Fibroblast of lung (primary cell): ENCODE measurements at places on chromosomes 13 and 19. TPM values are rescaled to one million over a fixed set of nuclear protein-coding genes. Genes with fewer than 3 reads are reported as not detected.

Gene ZNF471
- 4.4 and 9.2 TPM in 2 replicates for total RNA-seq

Gene PCDH17
- under 0.01 and 0.17 TPM in 2 replicates for total RNA-seq

Gene CYP4F22
- not detected in 2 replicates for total RNA-seq

Gene SWSAP1
- 0.50 and 0.51 TPM in 2 replicates for total RNA-seq

Gene ZNF726
- 0.51 and 3.5 TPM in 2 replicates for total RNA-seq

Gene LGI4
- 0.17 and 0.26 TPM in 2 replicates for total RNA-seq

Gene PPFIA3
- 0.77 and 1.3 TPM in 2 replicates for total RNA-seq

Gene GPR18
- not detected in 2 replicates for total RNA-seq

Gene TMEM150B
- total RNA-seq, result not detected in 2 replicates

- DNase-seq, result no peak
Measured at GRCh38 chr13:60969656-60970055, 446.0 kb downstream of the PCDH20 start.

DNA sequence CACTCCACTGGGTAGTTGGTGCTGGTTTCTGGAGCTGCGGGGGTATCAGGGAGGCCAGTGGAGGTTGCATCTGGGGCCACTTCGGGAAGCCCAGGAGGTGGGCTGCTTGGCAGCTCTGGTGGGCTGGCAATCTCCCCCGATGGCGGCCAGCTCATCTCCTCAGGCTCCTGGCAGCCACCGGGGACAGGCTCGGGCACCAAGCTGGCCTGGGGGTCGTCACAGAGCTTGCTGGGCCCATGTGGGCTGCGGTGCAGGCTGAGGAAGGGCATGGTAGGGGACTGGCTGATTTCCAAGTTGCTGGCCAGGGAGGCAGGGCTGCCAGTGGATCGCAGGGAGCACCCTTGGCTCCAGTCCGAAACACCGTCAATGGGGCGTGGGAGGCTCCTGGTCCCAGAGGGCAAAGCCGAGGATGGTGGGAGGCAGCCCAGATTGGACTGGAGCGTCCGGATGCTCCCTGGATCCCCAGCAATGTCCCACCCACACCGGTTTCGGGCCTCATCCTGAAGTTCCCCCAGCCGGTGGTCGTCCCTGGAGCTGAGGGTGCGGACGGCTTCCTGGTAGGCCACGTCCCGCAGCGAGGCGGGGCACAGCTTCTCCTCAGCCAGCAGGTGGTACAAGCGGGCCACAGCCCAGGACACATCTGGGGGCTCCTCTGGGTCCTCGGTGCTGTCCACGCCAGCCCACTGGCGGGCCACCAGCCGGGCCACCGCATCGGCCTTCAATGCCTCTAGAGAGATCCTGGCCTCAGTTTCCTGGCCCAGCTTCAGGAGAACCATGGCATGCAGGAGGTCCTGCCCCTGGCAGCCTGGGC is 13.8 kb downstream of the TICAM1 start:
- DNase-seq, result no peak

- DNase-seq, result peak; percentile 5
Measured at GRCh38 chr19:40691421-40692211, 1.2 kb upstream of the NUMBL start.

DNA sequence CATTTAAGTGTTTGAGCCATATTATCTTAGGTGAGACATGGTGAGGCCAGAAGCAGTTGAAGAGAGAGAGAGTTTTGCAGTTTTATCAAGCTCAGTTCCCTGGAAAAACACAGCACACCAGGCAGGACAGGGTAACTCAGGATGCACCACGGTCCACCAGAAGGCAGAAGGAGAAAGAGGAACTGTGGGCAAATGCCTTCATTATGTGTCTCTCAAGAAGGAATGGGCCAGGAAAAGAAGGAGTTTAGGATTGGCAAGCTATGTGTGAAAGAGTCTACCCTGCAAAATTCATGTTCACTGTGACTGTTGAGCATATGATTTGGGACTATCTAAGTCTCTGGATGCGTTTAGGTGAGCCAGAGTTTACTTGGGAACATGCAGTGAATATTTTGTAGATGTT is 934.5 kb upstream of the MIR17HG start:
- no peak for DNase-seq

GRCh38 chr19:55446060-55446459 is 3.0 kb upstream of the SHISA7 start:
- DNase-seq, result no peak

- DNase-seq, result peak; percentile 11
Measured at GRCh38 chr13:84821261-84821660, 939.0 kb upstream of the SLITRK1 start.

DNA sequence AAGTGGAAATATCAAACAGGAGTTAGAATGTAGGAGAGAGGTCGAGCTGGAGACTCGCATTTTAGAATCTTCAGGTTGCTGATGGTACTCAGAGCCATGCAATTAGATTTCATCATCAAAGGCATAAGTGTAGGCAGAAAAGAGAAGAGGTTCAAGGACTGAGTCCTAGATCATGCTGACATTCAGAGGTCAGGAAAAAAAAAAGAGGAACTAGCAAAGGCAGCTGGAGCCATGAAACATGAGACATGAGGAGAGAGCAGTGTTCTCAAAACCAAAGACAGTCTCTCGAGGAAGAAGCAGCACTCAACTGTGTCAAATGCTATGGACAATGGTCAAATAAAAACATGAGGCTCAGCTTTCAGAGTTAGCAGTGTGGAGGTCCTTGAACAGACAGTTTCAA is 12.4 kb upstream of the TPP2 start:
- DNase-seq, result no peak

- peak; percentile 11 for DNase-seq
Measured at GRCh38 chr19:56405062-56405461, 930 bp downstream of the ZNF583 start.

GRCh38 chr13:101271681-101272245 is 144.5 kb downstream of the NALCN start:
- DNase-seq, result no peak

GRCh38 chr19:50750010-50750409 is 20.3 kb upstream of the GPR32 start:
- DNase-seq, result no peak

- no peak for DNase-seq
Measured at GRCh38 chr13:111577956-111578605, 257.6 kb downstream of the TEX29 start.

DNA sequence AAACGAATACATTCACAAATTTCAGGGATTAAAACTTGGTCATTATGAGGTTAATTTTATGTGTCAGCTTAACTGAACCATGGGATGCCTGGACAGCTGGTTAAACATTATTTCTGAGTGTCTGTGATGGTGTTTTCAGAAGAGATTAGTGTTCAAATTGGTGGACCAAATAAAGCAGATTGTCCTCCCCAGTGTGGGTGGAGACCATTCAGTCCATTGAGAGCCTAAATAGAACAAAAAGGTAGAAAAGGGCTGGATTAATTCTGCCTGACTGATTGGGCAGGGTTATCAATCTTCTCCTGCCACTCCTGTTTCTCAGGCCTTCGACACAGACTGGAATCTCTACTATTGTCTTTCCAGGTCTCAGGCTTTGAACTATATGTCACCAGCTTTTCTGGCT is 203.8 kb upstream of the SLITRK6 start:
- no peak for DNase-seq

DNA sequence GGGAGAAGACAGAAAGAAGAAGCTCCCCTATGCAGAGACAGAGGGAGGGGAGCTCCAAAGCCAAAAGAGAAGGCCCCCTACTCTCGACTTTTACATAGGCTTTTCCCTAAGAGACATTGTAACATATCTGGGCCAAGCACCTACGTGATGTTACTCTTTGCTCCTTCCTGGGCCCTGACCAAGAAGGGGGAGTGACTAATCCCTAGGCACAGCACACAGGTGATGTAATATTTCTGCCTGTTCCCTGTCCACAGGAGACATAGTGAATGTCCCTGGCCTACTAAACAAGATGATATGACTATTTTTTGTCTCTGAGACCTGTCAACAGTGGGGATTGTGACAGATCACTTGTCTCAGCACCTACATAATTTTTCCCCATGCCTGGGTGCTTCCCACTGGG is 15.9 kb upstream of the ZNF254 start:
- no peak for DNase-seq

- DNase-seq, result no peak
Measured at GRCh38 chr19:2686360-2686759, 16.1 kb downstream of the GNG7 start.

- peak; percentile 30 for DNase-seq
Measured at GRCh38 chr19:45200568-45200967, 22.0 kb downstream of the BLOC1S3 start.

- peak; percentile 66 for DNase-seq
Measured at GRCh38 chr19:13022111-13022858, 27.0 kb downstream of the NFIX start.
